Foreskin fibroblast (primary cell): ENCODE measurements at places on chromosomes 5 and 9.

DNA sequence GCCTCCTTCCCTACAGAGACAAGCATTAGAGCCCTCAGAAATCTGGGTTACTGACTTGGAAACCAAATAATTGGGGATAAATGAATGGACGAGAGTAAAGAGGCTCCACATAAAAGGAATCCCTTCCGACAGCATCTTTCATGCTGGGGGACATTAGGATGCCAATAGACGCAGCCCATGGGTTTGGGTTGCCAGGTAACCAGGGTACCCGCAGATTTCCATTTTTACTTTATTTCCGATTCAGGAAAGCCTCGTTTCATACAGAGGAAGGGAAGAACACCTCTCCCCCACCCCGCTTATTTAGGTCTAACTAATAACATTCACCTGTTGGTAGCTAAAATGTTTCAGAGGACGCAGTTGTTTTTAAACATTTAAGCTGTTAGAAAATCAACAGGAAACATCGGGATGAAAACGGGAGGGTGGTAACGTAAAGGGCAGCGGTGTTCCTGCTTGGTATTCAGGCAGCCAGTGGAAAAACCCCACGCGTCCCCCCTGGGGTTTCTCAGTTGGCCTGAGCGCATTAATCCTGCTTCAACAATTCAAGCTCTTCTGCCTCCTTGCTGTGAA lies 179.5 kb downstream of the YTHDC2 start:
- DNase-seq = no peak

DNA sequence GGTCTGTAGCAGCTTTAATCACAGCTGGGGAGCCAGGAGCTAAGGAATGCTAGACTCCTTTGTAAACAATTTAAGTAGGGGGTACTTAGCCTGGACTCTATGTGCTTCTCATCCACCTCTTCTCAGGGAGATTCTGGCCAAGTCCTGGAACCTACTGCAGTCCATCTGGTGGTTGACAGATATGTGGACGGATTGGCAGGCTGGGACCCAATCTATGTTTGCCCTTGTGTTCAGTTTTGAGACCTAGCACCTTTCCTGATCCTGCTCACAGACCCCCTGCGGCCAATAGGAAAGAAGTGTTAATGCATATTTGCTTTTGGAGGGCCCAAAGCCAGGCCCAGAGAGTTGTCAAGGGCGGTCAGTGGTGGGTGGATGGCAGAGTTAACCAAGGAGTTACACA lies 6.4 kb downstream of the SLC22A5 start:
- no peak for DNase-seq

GRCh38 chr9:29475471-29475870 lies 1902.2 kb upstream of the C9orf72 start:
- no peak for DNase-seq

DNA sequence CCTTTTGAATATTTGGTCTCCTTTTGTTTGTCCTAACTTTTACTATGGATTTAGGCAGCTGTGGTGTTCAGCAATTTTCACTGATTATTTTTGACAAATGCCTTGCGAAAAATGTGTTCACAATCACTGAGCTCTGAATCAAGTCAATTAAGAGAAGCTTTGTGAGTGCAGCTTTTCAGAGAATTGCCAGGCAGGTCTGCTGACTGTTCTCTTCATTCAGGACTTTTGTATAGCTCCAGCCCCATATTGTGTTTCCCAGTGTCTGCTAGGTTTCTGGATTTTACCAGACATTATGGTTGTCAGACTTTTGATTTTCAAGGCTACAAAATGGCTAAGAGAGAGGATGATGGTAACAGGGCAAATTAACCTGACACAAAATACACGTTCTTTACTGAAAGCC lies 1055.9 kb downstream of the CDH18 start:
- DNase-seq = no peak

DNA sequence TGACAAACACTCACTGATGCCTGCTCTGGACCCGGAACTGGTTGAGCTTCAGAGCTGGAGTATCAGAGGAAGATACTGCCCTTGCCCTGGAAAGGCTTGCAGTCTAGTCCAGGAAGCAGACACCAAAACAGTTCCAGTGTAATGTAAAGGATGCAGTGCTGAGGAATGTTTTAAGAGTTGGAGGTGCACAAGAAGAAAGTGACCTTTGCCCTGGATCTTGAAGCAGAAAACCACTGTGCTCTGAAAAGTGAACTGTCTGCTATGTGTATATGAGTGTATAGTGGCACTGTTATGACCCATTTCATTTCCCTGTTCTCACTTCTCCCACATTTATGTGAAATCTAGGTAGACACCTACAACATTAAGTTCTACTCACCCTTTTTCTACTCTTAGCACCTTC lies 2.1 kb downstream of the ZNF346 start:
- no peak for DNase-seq
